ENCODE measurements at places on chromosomes 1 and 21.

- DNase-seq, result no peak
These were observed 3.8 kb downstream of the TMEM167B start for GRCh38 chr1:109094377-109094803.

DNA sequence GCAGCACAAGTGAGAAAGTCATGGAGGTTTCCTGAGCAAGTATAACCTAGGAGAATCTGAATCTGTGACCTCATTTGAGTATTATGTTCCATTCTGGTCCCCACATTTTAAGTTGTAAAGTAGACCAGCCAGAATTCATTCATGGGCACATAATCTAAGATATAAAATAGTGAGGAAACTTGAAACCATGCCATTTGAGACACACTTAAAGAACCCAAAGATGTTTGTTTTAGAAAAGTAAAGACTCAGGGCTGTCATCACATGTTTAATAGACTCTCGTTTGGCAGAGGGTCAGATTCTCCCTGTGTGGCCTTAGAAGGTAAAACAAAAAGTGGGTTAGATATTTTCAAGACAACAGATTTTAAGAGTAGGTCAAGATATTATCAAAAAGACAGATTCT is 6.4 kb downstream of the SZT2 start:
- DNase-seq, result no peak

GRCh38 chr1:218330043-218330623 is 15.0 kb upstream of the TGFB2 start:
- no peak for DNase-seq

DNA sequence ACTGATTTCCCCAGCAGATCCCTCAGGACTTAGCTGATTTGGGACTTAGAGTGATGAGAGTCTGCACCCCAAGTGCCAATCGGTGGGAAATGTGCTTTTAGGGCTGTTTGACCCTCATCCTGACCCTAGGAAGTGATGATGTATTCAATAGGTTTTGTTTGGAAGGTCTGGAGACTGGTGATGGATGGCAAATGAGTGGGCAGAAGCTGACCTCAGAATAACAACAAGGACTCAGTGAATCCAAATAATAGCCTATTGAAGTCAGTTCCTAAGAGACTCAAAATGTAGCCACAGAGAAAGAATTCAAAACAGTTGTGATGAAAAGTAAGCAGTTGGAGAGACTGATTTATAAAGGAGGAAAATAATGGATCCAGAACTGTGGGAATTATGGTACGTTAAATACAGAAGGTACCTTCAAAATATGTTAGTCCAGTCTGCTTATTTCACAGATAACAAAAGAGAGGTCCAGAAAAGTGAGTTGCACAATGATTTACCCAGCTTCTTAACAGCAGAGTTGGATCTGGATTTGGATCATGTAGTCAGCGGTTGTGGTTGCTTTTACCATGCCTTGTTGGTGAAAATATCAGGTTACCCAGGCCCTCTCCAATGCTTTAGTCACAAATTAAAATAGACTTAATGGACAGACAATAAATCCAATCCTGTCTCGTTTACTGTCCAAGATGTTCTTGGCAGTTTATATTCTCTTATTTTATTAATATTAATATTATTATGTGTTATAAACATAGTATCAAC is 123.0 kb upstream of the PTBP2 start:
- DNase-seq, result no peak

DNA sequence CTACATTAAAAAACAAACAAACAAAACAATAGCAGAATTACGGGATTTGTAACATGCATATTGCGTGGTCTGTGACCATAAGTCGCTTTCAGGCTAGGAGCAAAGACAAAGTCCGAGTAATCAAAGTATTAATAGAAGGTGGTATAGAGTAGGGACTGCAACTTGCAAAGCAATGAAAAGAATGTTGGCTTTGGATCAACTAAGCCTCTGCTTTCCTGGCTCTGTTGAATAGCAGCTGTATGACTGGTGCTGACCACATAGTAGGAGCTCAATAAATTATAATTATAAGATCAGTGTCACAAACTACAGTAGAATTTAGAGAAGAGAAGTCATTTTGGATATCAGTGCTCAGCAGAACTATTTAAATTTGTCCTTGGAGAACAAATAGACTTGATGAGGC is 586.4 kb downstream of the DPYD start:
- no peak for DNase-seq

GRCh38 chr1:237012788-237013383 is 8.6 kb upstream of the MT1HL1 start:
- no peak for DNase-seq

- no peak for DNase-seq
These were observed 431 bp downstream of the RAB42 start for GRCh38 chr1:28592321-28593071.
